Activated CD4-positive, alpha-beta memory T cell treated with anti-CD3 and anti-CD28 coated beads, Interleukin-2, amount 10 ng/mL, durations not matched to agents 7 days and 5 days (primary cell): ENCODE measurements at places on chromosomes 13 and 19.

DNA sequence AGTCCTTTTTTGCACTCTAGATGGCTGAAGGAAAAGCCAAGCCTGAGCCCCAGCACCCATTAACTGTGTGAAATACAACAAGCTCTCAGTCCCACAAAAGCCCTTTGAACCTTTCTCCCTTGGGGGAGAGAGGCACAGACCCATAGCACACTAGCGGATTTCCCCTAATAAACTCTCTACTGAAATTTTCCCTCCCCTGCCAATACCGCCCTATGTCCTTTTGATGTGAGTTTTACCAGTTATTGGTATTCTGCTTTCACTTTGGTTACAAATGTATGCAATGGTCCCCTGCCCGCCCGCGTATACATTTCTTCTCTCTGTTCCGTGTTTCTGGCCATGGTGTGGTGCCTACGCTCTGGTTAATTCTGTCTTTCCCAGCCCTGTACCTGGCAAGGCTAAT is 54.0 kb upstream of the MYO16 start:
- no peak for DNase-seq

DNA sequence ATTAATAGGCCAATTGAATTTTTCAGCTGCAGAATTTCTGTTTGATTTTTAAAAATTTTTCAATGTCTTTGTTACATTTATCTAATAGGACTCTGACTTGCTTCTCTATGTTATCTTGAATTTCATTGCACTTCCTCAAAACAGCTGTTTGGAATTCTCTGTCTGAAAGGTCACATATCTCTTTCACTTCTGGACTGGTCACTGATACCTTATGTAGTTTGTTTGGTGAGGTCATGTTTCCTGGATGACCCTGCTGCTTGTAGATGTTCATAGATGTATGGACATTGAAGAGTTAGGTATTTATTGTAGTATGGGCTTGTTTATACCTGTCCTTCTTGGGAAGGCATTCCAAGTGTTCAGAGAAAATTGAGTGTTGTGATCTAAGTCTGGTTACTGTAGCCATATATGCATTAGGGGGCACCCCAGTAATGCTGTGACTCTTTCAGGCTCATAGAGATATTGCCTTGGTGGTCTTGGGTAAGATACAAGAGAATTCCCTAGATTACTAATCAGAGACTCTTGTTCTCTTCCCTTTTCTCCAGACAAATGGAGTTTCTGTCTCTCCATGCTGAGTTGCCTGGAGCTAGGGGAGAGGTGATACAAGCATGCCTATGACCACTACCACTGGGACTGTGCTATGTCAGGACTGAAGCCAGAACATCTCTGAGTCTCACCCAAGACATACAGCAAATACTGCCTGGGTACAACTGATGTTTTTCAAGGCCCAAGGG is 27.8 kb downstream of the RFC3 start:
- no peak for DNase-seq

DNA sequence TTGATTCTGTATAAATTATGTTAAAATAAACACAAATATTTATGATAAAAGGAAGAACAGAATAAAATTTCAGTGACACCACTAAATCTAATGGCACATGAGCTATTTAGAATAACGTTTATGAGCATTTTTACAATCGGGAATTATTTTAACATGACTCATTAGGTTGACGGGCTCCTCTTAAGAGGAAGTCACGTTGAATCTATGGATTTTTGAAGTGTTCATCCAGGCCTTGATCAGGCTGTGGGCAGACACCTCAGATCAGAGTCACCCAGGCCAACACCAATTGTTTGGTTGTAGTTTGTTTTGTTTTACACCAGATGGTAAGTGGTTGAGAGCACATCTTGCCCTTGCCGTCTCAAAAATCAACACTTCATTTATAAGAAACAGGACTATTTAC is 257.8 kb downstream of the FOXO1 start:
- no peak for DNase-seq

GRCh38 chr19:10514211-10515145 is 2.8 kb downstream of the S1PR5 start:
- peak; percentile 46 for DNase-seq

- no peak for DNase-seq
Observed at GRCh38 chr13:96238861-96239260, 149.0 kb downstream of the HS6ST3 start.

DNA sequence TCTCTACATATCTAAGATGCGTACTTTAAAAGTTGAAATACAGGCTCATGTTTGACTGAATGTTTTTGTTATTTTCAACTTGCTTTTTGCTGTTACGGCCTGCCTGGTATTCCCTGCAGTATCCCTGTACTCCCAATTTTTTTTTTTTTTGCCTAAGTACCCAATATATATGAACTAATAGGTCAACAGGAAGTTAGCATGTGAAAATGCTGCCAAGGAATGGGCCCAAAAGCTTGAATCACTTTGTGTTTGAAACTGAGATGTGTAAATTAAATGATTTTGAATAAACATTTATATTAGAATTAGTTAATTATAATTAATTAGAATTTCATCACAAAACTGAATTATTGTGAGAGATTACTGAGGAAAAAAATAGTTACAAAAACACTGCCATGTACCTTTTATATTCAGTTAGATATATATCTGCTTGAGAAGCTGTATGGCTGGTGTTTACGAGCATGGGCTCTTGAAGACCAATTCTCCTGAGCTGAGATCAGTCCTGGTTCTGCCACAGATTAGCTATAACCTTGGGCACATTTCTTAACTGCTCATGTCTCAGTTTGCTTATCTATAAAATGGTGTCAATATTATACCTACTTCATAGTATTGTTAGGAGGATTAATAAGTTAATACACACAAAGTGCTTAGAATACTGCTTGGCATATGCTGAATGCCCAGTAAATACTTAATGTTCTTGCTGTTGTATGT is 16.0 kb downstream of the TDRD3 start:
- DNase-seq, result no peak

GRCh38 chr13:109271061-109271460 is 515.3 kb downstream of the IRS2 start:
- no peak for DNase-seq

GRCh38 chr19:14575428-14575980 is 3.6 kb upstream of the NDUFB7 start:
- no peak for DNase-seq

GRCh38 chr19:32537580-32537979 is 43.4 kb upstream of the PDCD5 start:
- no peak for DNase-seq

GRCh38 chr19:9431475-9431874 is 3.9 kb downstream of the ZNF266 start:
- DNase-seq, result peak; percentile 44

GRCh38 chr19:33286899-33287298 is 15.4 kb downstream of the CEBPA start:
- DNase-seq, result peak; percentile 67

GRCh38 chr19:48543121-48543710 is 8.8 kb upstream of the SULT2B1 start:
- DNase-seq, result no peak

GRCh38 chr19:4877753-4878490 is 10.5 kb upstream of the PLIN3 start:
- DNase-seq, result no peak

DNA sequence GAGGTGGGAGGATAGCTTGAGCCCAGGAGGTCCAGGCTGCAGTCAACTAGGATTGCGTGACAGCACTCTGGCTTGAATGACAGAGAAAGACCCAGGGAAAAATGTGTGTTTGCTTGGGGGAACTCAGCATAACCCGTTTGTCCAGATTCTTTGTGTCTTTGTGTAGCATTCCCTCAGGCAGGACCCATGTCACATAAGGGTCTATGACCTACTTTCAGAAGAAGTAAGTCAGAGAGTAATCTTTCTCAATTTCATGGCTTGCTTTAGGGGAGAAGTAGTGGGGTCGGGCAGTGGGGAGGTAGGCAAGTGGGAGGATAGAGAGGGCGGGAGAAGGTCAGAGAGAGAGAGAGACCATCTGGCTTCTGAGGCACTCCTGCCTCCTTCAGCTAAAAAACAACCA is 11.9 kb upstream of the PSPC1 start:
- no peak for DNase-seq

DNA sequence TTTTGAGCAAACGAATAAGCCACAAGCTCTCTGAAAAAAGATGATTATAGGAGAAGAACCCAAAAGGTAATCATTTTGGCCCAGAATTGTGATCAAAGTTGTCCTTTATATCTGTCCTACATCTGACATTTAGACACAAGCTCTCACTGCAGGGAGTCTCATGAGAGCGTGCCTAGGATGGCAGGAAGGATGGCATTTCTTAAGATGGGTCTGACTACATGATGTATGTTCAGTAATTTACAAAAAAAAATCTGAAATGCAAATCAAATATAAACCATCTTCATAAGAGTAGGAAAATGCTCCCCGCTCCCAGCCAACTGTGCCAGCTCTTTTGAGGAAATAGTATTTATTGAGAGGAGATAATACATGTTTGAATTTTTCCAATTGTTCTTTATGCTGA is 81.0 kb upstream of the MBNL2 start:
- DNase-seq, result no peak

DNA sequence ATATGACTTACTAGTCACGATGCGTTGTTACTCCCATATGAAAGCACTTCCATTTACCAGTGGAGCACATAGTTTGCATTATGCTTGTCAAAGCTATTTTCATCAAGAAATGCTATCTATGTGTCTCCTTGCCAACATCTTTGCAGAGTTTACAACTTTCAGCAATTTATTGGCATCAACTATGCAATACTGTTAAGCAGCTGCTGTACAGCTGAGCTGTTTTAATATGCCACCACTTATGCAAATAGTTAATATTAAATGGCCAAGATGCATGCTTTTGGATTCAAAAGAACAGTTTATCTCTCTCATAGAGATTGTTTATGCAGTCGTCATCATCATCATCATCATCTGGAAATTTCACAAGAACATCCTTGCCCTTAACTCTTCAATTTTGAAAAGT is 67.9 kb upstream of the KLF5 start:
- DNase-seq, result no peak

GRCh38 chr13:26538363-26539317 is 18.8 kb upstream of the WASF3 start:
- no peak for DNase-seq

DNA sequence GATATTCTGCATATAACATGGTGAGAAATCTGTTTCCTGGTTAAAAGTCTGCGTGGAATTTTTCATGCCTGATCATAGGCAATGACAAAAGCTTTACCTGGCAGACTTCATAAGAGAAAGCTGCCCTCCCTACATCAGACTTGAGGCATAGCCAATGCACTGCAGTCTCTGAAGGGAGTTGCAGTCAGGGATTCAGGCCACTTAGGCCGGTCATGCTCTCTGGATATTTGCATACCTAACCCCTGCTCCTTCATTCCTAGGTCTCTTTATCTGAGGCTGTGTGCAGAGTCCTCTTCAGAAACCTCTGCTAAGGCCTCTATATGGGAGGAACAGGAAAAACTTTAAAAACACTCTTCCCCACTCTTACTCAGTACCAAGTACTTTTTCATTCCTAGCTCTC is 287.4 kb downstream of the PCDH17 start:
- DNase-seq, result no peak

DNA sequence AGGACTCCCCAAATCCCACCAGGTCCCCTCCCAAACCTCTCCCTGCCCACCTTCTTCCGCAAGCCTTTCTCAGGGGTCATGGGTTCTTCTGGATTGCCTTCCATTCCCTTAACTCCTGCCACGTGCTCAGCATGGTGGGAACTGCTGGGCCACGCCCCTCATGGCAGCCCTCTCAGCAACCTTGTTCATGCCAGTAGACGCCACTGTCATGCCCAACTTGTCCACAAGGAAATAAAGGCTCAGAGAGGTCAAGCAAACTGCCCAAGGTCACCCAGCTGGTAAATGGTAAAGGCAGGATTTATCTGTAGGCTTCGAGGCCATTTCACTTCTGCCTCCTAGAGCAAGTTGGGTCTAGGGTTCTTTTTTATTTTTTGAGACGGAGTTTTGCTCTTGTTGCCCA is 10.9 kb downstream of the PRAM1 start:
- no peak for DNase-seq

DNA sequence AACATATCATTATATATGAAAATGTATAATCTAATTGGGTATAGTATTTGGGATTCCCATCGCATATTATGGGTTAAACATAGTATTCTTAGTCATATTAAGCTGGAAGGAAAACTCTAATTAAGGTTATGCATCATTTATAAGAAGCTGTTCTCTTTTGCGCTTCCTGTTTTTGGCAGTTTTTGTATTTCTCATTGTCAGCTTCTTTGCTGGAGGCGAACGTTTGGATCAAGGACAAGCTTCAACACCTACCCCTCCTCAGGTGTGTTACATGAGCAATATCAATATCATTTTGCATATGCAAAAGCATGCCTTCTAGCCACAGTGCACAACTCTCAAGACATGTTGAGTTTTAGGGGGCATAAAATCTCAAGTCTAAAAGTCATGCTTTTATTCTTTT is 439.8 kb downstream of the TDRD3 start:
- DNase-seq, result no peak

- DNase-seq, result no peak
Observed at GRCh38 chr19:19211499-19212420, at the start of gene NCAN. NCAN (plus strand) TSS chr19:19211958; CDS start chr19:19216954, 4,996 bp downstream.
